T47D (cell line): ENCODE measurements at places on chromosomes 11 and 22.

DNA sequence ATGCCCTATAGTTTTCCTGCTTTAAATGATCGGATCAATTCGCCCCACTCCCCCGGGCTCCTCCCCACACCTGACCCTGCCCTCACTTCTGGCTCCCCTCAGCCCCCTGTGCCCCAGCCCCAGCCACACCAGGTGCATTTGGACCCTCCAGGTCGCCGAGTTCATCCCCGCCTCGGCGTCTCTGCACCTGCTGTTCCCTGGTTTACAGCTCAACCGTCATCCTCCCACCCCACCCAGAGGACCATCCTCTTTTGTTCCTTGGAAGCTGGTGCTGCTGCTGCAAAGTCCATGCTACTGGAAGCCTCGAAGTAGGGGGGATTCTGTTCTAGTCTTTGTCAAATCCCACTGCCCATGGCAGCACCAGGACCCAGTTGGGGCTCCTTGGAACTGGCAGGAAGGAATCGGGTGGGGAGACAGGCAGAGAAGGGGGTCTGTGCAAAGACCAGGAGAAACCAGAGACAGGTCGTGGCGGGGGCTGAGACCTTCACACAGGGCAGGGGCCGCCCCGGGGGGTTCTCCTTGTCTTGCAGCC is 4.5 kb upstream of the MUC5B start:
- DNase-seq = no peak

DNA sequence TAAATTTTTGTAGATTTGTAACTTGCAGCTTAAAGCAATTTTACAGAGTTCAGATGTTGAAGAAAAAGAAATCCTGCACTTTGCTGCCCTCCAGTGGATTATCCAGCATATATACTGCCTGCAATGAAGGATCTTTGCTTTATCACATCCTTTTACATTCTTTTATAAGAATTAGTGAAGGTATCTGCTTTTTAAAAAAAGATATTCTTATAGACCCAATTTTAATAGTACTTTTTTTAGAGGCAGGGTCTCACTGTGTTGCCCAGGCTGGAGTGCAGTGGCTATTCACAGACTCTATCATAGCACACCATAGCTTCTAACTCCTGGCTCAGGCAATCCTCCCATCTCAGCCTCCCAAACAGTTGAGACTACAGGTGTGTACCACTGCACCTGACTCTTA is 60.7 kb downstream of the TTC17 start:
- peak; percentile 60 for DNase-seq

DNA sequence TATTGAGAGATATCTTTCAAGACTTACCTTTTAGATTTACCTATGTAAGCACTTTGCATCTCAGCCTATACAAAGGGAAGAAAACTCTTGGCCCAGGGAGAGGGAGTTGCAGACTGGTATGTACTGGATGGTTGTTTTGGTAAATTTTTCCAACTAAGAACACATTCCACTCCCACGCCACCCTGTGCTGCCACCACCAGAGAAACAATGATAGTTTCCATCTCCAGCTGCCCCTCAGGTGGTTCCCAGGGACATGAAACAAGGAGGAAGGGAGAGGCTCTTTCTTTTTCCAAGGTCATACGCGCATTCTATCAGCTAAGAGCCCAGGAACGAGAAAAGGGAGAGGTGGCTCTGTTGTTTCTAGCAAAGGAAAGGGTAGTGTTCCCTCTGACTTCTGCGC is 34.4 kb downstream of the CCDC34 start:
- DNase-seq = no peak

DNA sequence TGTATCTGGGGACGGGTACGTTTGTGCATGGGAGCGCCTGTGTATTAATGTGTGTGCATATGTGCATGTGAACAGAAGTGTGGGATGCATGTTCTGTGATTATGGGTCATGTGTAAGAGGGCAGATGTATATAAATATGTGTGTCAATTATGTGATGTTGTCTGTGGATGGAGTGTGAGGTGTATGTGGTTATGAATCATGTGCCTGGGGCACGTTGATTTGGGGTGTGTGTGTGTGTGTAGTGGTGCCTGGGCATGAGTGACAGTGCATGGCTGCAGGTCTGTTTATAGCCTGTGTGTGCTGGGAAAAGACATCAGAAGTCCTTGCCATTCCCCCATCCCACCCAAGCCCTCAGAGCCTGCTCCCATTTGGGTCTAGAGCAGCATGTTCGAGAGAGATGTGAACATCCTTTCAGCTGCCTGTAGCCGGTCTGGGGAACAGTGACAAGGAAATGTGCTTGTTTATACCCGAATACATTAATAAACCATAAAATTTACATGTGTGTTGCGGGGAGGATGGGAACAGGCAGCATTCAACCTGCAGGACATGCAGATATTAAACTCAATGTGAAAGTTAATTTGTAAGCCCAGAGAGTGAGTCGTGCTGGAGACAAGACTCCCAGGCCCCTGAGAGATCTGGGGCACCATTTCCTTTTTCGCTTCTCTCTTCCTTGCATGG is 129.0 kb downstream of the NECTIN1 start:
- no peak for DNase-seq

DNA sequence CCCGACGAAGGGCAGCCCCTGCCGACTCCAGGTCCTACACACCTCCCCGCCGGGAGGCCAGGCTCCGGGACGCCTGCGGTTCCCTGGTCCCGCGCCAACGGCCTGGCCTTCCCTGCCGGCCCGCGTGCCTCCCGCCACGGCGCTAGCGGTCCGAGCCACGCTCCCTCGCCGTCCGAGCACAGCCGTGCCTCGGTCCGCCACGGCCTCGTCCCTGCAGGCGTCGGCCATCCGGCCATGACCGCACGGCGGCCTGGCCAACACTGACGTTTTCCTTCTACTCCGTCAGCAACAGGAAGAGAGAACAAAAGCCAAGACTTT is 532 bp downstream of the EIF4G2 start:
- DNase-seq = no peak

GRCh38 chr22:30010789-30011405 is 69.4 kb upstream of the HORMAD2 start:
- DNase-seq = no peak

DNA sequence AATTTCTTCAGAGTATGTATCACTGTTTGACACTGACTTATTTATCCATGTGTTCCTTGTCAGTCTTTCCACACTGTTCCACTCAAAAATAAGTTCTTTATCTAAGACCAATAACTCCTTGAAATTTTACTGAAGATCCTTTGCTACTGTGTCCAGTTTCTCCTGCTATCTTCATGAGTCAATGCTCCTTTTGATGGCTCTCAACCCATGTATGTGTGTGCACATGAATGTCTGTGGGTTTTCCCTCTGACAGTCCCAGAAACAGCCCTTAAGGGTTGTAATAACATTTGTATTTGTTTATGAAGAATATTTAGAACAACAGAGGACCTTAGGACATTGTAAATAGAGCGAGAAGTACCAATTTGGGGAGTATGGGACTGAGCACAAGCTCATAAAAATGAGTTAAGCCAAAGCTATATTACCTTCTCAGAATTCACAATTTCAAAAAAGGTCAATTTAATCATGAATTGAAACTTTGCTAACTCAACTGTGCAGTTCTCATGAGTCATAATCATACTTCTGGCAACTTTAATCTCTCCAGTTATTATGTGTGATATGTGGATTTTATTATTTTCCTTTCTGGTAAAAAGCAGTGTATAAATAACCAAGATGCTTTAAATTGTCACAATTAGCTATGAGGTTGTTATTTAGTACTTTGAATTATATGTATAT is 533.6 kb downstream of the CNTN5 start:
- DNase-seq = no peak

- no peak for DNase-seq
Observed at GRCh38 chr22:22818861-22819855, 68.5 kb upstream of the IGLL5 start.

DNA sequence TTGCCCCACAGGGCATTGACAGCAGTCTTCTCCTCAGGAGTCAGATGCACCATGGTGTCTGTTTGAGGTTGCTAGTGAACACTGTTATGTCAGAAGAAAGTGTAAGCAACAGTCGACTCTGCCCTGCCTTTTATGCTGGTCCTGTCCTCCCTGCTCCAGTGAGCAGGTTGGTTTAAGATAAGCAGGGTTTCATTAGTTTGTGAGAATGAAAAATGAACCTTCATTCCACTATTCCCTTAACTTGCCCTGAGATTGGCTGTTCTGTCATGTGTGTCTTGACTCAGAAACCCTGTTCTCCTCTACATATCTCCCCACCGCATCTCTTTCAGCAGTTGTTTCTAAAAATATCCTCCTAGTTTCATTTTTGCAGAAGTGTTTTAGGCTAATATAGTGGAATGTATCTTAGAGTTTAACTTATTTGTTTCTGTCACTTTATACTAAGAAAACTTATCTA is at the start of gene HBD:
Gene HBD, minus strand, starts transcription at position 103 of the 454 bp plus-strand sequence. Its CDS starts 50 bp downstream, at position 53.
- DNase-seq = no peak

- DNase-seq = no peak
Observed at GRCh38 chr22:32991353-32992101, 66.7 kb downstream of the SYN3 start.

DNA sequence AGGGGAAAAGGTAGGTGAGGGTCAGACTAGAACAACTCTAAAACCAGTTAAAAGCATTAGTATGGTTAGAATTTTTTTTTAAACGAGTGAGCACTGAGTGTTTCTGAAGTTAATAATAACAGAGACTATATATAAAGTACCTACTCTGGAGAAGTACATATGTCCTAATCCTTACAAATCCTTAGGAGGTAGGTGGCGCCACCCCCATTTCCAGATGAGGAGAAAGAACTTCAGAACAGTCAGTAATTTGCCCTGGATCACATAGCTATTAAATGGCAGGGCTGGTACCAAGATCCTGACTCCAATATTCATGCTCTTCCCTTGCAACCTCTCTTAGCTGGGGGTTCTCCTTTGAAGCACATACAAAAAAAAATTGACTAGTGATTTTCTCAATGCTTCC is 80.5 kb downstream of the CLPB start:
- DNase-seq = peak; percentile 52

DNA sequence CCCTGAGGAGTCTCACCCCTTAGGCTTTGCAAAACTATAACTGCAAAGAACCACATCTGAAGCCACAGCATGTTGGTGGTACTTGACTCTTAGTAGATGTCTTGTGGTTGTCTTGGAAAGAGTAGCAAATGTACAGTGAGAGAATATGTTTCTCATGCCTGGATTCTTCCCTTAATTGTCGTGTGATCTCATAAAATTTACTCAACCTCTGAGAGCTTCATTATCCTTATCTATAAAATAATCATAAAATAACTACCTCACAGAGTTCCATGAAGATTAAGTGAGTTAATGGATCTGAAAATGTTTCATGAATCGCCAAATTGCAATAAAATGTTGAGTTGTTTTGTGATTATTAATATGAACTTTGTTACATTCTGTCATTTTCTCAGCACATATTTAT is 491.5 kb downstream of the METTL15 start:
- DNase-seq = no peak

- DNase-seq = peak; percentile 13
Observed at GRCh38 chr11:60130496-60130895, 42.0 kb downstream of the MS4A2 start.

DNA sequence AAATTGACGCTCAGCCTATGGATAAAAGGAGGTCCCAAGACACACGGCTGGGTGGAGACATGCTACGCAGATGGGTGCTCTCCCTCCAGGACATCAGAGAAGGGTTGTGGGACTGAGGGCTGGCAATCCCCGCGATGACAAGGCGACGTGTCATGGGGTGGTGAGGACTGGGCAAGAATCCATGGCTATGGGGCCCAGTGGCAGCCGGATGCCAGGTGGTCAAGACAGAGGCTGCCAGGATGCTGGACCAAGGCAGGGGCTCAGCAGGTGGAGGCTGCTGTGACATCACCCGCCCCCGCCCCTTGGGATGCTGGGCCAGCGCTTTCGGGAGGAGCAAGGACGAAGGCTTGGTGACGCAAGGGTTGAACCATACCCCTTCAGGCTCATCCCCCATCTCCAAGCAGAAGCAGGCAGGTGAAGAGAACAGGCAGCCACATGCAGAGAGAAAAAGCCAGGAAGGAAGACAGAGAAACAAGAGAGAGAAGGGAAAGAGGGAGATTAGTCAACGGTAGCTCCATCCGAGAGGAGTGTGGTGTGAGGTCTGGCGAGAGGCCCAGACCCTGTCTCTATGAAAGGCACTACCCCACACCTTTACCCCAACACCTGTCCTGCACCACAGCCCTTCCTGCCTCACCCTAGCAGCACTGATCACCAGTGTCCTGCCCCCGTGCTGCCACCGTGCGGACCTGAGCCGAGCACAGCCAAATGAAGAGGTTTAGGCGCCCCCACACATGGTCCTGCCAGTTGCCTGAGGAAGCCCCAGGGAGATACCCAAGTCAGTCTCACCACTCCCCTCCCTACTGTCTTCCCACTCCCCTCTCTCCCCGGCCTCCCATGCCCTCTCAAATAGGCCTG is 24.1 kb upstream of the RASL10A start:
- no peak for DNase-seq

DNA sequence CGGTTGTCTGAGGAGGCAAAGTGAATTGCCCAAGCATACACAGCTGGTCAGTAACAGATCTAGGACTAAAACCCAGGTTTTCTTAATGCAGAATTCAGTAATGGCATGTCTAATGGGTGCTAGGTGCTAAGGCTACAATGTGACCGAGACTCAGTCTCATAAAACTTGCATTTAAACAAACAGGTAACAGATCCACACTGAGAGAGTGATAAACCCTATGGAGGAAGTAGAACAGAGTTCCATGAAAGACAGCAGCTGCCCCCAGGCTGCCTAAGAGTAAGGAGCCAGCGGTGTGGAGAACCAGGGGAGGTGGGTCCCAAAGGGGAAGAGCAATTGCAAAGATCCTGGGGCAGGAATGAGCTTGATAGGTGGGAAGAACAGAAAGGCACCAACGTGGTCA is 27.3 kb downstream of the MMP13 start:
- no peak for DNase-seq

- DNase-seq = no peak
Observed at GRCh38 chr11:25775603-25776002, 556.3 kb upstream of the ANO3 start.

GRCh38 chr11:131511794-131512193 is 141.4 kb downstream of the NTM start:
- DNase-seq = no peak

DNA sequence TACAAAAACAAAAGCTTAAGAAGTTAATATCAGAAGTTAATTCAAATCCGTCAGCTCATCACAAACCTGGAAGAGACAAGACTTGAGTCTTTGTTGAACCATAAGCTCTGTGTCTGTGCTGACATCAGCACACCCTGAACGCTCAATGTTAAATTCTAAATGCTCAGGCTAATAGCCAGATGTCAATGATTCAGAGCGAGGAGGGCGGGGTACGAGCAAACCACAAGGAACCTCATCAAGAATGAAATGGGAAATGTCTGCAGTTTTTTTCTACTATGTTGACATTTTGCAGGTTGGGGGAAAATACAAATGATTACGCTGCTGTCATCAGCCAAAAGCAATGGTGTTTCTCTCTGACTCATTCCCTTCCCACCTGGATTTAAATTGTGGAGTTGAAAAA is 1057.2 kb downstream of the NTM start:
- no peak for DNase-seq

- DNase-seq = no peak
Observed at GRCh38 chr22:45544588-45545170, 42.0 kb downstream of the FBLN1 start.
